ENCODE measurements at places on chromosomes 3 and 15.

- DNase-seq = no peak
These were observed 34.2 kb upstream of the GALNT15 start for GRCh38 chr3:16140116-16140893.

- no peak for DNase-seq
These were observed 331.9 kb upstream of the WNT5A start for GRCh38 chr3:55819005-55819404.

GRCh38 chr3:36907911-36908646 lies 36.8 kb downstream of the TRANK1 start:
- no peak for DNase-seq

GRCh38 chr3:32593903-32594525 lies 23.4 kb upstream of the DYNC1LI1 start:
- no peak for DNase-seq

DNA sequence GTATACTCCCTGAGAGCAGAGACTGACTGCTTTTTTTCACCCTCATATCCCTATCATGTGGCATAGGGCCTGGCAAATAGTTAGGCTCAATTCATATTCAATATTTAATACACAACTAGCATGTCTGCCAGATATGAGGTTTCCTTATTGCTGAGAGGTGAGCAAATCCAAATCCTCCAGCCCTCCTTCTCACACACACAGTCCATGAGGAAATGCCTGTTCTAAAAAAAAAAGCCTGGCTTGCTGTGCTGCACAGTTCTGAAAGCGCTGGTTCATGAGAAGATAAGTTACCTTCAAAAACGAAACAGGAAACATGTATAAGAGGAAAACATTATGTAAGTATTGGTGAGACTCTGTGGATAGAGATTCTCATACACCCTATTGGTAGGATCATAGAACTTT lies 15.5 kb upstream of the ACAP2 start:
- no peak for DNase-seq

DNA sequence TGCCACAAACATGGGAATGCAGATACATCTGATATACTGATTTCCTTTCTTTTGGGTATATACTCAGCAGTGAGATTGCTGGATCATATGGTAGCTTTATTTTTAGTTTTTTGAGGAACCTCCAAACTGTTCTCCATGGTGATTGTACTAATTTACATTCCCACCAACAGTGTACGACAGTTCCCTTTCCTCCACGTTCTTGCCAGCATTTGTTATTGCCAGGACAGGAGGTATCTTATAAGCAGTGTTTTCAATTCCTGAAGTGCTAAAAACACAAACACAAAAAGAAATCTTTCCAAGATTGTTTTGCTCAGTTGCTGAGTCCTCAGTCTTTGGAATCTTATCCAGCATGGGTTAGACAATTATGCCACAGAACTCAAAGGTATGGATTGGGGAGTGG lies 13.5 kb downstream of the GTF2E1 start:
- DNase-seq = no peak

- DNase-seq = no peak
These were observed 183.7 kb downstream of the RPLP1 start for GRCh38 chr15:69636169-69636915.

- DNase-seq = no peak
These were observed 5.0 kb downstream of the MASP1 start for GRCh38 chr3:187286467-187287059.

DNA sequence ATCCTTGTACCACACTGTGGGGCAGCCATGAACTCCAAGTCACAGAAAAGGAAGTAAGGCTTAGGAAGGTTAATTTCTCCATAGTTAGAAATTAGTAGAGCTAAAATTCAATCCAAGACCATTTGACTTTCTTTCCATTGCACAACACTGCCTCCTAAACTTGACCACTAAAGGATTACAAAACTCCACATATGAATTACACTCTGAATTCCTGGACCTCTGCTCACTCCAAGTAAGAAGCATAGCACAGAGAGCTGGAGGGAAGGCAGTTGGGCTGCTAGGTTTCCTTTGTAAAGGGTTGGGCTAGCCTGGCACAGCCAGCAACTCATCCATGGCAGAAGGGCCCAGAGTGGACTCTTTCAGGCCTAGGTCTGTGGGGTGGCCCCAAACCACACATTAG lies 134.4 kb downstream of the MYLK start:
- DNase-seq = no peak

DNA sequence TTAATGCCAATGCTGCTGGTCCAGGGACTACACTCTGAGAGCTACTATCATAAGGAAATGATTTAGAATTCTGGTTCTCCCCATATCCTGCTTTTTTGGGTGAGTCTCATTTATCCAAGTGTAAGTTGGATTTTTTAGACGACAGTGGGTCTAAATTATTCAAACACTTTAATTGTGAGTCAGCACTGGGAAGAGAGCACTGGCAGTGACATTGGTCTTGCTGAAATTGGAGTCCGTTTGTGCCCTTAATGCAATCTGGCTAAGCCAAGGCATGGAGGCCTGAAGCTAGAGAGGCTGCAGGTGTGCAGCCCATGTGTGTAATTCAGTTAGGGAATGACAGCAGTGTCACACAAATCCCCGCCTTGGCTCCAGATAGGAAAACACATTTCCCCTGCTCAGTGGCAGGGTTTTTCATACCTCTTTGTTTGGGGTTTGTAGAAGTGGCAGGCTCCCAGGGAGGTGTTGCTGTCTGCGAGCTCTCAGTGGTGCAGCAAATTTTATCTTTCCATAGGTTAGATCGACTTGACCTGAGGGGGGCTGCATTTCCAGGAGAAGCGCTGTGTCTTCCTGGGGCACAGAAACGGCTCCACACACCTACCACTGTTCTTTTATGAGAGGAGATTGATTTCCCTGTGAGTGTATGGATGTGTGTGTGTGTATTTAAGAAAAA lies 197.7 kb downstream of the CD47 start:
- peak; percentile 79 for DNase-seq

DNA sequence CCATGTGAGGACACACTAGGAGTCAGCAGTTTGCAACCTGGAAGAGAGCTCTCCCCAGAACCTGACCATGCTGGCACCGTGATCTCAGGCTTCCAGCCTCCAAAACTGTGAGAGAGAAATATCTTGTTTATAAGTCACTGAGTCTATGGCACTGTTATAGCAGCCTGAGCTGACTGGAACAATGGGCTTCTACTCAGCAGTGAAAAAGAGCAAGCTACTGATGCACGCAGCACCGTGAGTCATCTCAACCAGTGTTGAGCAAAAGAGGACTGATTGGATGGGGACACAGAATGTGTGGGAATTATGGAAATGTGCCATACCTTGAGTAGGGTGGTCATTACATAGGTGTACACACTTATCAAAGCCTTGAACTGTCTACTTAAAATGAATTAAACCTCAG lies 230.4 kb downstream of the PLCL2 start:
- DNase-seq = no peak

- peak; percentile 57 for DNase-seq
These were observed 40.1 kb upstream of the TAFA4 start for GRCh38 chr3:68972358-68972979.
